Stimulated activated CD8-positive, alpha-beta memory T cell treated with anti-CD3 and anti-CD28 coated beads, Interleukin-12 subunit alpha, Interleukin-12 subunit beta, amount 100 ng/mL, for 1 hour (primary cell): ENCODE measurements at places on chromosomes 12 and 14.

- no peak for DNase-seq
Observed at GRCh38 chr14:98415766-98416165, 856.2 kb downstream of the BCL11B start.

DNA sequence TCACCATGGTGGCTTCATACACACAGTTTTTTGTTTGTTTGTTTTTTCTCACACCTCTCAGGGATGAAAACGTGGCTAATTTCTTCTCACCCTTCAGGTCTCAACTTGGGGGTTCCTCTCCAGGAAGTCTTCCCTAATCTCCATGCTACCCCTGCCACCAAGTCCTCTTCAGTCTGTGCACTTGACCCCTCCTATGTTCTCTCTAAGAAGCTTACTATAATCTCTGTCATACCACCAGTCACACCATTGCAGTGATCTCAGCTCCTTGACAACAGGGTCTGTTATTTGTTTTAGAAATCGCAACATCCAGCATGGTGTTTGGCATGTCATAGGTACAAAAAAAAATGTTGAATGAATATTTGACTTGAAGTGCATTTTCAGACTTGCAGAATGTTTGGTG lies 83.4 kb downstream of the PRORP start:
- DNase-seq = no peak

DNA sequence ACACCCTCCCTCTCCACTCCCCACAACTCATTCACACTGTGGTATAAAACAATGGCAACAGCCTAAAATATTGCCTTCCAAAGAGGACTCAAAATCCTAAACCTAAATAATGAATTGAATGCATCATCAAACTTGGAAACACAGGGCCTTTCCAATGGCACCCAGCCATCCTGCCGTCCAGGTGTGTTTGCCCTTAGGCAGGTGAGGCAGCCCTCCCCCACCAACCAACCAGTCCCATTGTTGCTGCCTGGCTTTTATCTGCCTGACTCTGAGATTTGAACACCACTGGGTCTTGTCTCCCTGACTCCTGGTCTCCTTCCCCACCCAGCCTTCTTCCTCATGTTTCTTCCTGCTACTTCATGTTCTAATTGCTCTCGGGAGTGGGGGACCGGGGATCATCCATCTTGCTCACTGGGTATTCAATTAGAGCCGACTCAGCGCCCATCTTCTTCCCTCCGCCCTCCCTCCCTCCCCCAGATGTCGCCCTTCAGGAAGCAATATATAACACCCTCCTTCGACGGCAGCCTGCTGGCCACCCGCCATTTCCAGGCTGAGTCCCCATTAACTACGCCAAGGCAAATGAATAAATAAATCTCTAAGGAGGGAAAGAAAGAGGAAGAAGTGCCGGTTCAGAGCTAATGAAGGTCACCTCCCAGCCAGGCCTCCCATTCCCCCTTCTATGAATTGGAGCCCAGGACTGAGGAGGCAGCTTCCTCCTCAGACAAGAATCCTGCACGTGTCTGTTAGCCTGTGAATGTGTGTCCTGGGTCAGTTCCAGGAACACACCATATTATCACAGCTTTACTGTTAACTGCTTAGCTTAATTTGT lies 36.3 kb upstream of the NTF3 start:
- DNase-seq = no peak

DNA sequence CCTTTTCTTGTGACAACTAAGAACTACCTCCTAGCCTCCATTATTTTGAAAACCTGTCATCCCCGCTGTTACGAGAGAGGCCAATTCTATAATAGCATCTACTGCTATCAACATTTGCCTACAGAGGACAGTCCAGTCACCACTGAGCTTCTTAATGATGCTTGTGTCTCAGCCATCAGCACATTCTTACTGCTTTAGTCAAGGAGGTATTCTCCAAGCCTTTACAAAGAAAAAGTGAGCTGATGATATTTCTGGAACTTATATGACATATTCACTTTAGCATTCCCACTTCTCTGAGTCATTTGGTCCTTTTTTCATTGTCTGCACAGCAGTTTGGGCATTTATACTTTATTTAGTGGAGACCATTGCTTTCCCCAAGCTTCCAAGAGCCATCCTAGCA lies 497.7 kb upstream of the RPL10L start:
- no peak for DNase-seq

DNA sequence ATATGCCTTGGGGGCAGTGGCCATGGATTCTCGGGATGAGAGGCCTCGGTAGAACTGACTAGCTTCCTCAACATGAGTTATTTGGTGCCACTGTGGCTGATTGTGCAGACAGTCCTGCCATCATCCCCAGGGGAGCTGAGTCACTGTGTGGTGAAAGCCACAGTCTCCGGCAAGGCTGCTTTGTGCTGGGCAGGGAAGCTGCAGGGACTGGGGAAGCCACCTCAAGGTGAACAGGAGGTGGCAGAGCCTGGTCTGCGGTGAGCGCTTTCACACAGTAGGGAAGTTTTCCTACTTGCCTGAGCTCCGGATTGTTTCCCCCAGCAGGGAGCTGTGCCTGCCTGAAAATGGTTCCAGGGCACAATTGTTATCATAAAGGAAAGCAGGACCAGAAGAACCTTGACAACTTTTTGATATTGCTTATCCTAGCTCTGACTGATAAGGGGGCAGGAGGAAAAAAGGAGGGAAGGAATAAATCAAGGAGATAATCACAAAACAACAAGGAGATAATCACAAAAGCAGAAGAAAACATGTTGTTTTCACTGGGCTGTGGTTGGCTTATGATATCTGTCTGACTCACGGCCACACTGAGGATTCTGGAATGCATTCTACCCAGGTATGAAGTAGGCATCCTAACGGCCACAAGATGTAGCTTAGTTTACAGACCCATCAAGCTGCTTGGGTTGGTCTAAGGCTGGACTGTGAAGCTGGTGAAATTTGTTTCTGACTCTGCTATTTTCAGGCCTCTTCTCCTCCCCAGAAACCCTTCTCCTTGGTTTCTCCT lies 32.2 kb upstream of the GNG2 start:
- DNase-seq = peak; percentile 53

DNA sequence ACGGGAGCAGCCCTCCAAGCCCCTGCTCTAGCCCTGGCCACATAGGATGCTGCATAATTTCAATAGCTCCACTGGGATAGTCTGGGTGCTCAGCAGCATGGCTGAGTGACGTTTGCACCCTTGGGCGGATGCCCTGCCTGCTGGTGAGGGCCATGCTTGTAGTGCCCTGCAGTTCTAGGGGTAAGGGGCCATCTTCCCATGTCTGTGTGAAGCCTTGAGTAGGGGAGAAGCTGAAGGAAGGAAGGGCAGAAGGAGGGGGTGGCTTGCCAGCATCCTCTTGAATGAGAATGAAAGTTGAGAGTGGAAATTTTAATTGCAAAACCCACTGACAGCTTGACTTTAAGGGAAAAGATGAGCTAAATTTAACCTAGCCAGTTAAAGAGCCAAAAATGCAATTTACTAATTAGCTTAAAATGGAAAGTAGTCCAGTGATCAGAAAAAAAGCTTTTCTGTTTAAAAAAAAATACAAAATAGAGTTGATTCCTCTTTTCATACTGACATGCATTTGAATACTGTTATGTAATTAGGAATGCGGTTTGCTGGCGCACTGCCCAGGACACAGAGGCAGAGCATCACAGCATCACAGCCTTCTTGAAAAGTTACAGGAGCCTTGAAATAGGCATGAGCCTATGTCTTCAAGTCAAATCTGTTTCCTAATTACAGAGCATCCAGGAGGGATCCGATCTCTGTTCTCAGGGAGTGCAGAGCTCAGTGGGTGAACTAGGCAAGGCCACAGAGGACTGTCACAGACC lies 18.5 kb upstream of the EML1 start:
- no peak for DNase-seq

DNA sequence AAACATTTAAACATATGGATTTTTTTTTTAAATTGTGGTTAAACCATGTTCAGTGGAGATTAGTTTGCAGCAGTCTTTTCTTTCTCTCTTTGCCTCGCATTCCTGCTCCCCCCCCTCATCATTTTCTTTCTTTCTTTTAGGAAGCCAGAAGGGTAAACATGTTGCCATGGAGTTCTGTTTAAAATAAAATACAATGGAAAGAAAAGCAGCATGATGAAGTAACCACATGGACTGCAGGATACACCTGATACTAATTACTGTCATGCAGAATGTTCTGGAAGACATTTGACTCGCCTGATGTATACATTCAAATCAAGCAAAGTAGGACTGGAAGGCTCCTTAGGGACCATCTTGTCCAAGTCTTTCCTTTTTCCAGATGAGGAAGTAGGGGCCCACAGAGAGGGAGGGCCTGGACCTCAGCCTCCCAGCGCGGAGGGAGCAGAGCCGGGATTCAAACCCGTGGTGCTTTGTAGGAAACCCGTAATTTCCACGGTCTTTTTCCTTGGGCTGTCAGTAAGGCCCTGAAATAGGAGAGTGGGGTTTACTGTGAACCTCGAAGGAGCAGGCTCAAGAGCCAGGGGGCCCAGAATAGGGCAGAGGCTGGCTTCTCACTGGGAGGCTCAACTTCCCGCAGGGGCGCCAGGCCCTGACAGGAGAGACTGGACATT lies 2.4 kb upstream of the MEG3 start:
- DNase-seq = no peak

DNA sequence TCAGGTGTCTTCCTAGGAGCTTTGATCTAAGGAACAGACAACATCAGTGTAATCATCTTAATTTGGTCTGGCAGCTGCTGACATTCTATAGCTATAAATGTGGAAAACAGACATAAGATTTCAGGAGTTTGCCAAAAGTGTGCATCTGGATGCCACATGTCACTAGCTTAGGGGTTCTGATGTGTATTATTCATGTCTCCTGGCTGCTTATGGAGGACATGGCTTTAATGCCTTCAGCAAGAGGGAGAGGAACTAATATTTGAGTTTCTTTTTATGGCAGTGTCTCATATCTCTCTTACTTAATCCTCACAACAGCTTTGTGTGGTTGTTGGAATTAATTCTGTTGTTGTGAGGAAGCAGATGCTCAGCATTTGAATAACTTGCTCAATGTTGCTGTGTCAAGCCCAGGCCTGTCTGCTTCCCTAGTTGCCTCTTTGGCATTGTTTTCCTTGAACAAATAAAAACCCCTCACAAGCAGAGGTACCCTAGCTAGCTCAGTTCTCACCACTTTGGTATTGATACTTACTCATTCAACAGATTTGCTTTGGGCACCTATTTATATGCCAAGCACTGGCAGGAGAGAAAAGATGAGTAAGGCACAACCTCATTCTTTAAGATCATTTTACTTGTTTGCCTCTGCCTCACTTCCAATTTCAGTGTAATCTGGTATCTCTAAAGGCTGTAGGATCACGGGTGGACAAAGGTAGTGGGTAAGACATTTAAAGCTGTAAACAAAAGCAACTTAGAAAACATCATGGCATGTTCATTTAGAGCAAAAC lies 39.8 kb upstream of the EID3 start:
- no peak for DNase-seq

DNA sequence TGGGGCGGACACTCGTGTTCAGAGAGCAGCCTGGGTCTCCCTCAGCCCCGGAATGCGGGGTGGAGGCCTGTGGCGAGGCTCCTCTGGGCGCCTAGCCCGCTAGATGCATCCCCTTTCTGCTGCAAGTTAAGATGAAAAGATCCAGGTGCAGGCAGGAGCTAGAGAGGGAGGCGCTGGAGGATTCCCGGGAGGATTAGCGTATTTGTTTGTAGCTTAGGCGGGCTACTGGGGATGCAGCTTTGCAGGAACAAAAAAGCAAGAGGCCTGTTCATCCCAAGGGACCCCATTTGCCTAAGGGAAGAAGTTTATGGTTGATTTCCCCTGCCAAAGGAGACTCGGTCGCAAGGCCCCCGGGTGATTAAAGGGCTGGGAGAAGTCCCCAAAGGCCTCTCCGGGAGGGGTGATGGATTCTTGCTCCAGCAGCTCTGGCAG lies 824 bp downstream of the CCDC177 start:
- no peak for DNase-seq

GRCh38 chr12:79439175-79439825 lies 251.5 kb downstream of the PAWR start:
- no peak for DNase-seq

DNA sequence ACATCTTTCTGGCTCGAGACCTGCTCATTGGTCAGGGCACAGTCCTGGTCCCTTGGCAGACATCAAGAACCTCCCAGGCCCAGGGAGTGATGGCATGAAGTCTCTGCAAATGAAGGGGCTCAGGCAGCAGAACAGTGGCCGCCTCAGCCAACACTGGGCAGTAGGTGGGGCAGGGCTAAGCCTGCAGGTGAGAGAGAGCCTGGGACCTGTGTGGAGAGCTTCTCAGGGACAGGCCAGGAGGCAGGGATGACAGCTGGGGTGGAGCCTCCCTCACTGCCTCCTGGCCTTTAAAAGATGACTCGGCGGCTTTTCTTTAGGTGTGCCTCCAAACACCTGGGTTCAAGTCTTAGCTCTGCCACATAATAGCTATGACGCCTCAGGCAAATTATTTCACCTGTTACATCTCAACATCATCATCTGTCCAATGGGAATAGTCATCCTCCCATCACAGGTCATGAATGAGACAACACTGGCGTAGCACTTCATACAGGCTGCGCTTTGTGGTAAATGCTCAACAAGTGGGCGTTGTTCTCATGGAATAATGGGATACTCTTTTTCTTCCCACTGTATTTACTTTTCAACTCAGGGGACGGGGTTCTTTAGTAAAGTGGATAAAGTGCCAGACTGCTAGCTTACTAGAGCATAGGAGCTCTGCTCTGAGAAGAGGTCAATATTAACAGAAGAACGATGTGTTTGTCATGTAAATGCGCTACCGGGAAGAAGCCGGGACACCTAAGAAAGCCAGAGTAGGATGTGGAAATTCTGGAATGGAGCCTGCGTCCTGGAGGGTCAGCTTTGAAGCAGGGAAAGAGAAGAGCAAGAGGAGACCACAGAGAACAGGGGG lies 277.4 kb downstream of the FOXN3 start:
- no peak for DNase-seq

DNA sequence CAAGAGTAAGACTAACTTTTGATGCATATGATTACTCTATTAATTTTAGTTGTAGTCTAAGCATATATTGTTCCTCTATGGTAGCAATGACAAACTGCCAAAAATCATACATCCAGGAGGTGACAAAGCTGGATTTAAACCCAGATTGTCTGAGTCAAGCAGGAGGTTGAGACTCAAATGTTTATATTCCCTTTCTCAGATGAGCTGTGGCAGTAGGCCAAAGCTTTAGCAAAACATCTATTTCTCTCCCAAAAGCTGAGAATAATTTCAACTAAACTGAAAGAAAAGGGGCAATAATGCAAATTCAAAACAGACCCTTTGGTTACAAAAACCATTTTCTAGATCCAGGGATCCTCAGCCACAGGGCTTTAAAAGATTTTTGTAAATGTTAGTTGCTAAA lies 173.6 kb downstream of the SEC23A start:
- DNase-seq = no peak

- DNase-seq = no peak
Observed at GRCh38 chr12:31685801-31686200, 26.3 kb downstream of the ETFBKMT start.

GRCh38 chr12:128699106-128699505 lies 124.7 kb downstream of the SLC15A4 start:
- no peak for DNase-seq

DNA sequence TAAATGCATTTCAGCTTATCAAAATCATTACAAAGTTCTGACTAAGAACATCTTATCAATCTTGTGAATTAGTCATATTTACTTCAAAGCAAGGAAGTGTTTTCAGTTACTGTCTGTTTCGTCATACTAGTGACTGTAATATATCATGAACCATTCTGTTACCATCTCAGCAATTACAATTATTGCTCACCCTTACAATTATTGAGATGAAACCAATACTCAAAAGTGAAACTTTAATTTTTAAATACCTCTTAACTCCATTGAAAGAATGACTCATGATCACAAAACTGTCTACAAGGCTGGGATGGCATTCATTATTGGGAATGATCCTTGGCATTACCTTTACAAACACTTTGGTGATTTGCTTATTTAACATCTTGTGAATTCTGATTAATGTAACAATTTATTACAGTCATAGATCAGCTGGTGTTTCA lies 90.3 kb downstream of the RPS6KA5 start:
- no peak for DNase-seq

- DNase-seq = no peak
Observed at GRCh38 chr12:127455347-127456265, 811.4 kb upstream of the TMEM132C start.
